ENCODE measurements at places on chromosomes 12 and 14.
A peak's percentile ranks its signal among the peaks of the same experiment; 100 is the strongest.

DNA sequence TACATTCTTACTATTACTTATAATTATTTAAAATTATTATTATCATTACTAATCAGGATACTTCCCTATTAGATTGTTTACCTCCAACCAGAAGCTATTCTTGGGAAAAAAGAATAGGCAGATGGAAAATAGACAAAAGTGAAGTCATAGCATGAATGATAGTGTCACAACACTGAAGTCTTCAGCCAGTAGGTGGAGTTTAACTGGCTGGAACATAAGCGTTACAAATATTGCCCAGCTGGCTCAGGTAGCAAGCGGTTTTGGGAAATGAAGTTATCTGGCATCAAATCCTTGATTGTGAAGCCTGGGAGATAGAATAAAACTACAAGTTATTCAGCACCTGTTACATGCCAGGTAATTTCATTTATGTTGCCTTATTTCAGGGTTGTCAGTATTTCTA, 762.9 kb downstream of the C12orf50 start:
- DNase-seq, result peak; percentile 4

DNA sequence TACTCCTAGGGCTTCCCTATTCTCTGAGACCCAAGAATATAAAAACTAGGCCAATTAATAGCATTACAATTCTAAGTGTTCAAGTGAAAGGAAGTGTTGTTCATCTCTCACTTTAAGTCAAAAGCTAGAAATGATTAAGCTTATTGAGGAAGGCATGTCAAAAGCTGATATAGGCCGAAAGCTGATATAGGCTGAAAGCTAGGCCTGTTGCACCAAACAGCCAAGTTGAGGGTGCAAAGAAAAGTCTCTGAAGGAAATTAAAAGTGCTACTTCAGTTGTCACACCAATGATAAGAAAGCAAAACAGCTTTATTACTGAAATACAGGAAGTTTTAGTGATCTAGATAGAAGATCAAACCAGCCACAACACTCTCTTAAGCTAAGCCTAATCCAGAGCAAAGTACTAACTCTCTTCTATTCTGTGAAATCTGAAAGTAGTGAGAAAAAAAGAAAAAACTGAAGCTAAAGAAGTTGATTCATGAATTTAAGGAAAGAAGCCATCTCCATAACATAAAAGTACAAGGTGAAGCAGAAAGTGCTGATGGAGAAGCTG, 68.9 kb downstream of the SLC6A15 start:
- no peak for DNase-seq

DNA sequence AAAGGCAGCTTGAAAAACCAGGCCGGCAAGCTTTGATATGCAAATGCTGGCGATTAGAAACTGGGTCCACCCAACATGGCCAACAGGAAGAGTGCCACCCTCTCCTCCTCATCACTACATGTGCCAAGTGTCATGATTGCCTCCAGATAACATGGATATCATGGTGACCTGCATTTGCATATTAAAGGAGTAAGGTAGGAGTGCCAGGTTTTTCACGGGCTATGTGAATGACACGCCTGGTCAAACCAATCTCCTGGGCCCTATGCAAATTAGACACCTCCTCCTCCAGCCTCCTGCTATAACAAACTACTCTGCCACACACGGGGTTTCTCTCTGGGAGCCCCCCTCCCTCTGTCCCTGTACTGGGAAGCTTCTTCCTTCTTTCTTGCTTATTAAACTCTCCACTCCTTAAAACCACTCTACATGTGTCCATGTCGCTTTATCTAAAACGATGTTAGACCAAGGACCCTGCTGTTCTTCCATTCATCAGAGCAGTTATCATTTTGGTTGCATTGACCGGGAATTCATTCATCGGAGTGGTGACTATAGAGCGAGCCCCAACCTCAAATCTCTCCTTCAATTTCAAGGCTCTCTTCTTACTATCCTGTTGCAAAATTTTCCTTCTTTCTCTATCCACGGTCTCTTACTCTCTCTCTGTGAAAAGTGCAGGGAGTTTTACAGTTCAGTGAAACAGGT, 27.5 kb downstream of the APOBEC1 start:
- no peak for DNase-seq

DNA sequence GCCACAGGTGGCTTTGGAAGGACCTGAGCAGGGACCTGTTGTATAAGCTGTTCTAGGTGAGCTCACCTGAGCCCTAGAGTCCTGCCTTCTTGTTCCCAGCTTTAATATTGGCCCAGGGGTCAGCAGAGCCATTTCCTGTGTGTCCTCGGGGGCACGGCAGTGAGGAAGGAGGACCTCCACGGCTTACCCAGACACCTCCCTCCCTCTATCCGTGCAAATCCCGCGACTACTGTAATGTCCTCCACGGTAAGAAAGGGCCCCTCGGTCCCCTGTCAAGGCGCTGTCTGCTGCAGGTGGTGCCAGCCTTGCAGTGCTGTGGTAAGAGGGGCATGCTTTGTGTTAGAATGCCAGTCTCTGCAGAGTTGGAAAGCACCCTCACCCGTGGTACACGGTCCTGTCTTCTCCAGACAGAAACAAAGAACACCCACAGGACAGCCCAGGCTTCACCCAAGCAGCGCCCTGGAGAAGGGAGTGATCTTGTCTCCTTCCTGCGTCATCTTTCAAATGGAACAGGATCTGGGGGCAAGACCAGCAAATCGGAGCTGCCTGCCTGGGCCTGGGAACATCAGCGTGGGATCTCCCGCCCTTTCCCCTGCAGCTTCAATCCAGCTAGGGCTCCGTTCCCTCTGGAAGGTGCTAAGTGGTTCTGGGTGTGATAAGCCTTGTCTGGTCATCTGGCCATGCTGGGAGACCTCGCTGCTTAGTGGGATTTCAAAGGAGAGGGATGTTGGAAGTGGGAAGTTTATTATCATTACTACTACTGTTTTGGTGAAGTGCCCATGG, 20.2 kb upstream of the FZD10 start:
- DNase-seq, result no peak

DNA sequence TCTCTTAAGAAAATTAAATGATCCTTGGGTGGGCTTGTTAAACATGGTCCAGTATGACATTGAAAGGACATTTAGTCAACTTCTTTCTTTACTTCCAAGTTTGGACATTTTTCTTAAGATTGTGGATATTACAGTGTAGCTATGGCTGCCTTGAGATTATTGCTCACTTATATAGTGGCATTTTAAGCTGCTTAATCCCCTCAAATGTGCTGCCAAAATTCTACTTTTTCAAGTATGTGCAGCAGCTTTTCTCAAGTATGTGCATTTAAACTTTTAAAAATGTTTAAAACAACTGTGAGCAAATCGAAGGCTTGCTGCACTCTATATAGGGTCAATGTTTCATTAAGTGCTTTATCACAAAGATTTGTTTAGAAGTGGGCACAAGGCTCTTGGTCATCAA, 7.4 kb downstream of the TXNRD1 start:
- no peak for DNase-seq

DNA sequence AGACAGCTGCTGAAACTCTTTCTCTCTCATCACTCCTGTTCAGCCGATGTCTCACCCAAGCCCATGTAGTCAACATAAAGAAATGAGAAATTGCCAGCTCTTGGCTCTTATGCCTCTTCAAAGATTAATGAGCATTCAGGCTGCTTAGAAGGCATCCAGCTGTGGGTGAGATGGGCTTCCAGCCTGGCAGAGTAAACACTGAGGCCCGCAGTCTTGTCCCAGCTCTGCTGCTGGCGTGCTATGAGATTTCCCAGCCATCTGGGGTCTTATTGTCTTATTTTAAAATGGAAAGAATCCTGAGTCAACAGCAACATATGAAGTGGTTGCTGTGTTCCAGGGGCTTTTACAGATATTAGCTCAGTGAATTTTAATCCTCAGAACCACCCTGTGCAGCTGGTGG, 12.6 kb downstream of the RXYLT1 start:
- DNase-seq, result no peak

- peak; percentile 13 for DNase-seq
Observed at GRCh38 chr14:54197369-54197768, 199.4 kb upstream of the CDKN3 start.

DNA sequence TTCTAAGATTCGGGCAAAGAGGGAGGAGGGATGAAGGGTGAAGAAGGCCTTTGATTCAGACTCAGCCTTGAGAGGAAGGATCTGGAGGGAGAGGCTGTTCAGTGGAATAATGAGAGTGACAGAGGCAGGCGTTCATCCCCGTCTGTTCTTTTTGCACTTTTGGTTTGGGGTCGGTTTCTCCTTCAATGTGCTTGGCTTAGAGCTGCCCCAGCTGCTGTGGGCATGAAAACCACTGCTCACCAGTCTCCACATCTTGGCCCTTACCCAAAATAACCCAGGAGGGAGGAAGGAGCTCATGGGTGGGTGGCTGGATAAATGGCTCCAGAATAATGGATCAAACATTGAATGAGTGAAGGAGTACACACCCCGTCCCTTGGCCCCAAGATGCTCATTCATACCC, 261.7 kb upstream of the FKBP4 start:
- DNase-seq, result no peak

- no peak for DNase-seq
Observed at GRCh38 chr12:54397157-54397556, 12.6 kb upstream of the ZNF385A start.

DNA sequence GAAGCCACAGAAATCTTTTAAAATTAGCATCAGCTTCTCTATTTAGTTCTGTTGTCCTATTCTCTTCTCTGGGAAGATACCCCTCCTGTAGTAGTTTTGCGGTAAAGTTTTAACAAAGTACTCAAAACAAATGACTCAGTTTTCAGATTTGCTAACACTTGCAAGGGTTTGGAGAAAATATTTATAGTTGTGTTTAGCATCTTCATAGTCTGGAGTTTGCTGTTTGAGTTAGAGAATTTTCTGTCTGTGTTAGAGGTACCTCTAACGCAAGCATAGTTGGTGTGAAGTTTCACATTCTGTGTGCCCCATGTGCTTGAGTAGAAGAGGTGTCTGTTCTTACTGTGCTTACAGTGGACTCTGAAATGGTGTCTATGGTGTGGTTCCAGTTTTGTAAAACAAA, 36.0 kb downstream of the ANKRD9 start:
- no peak for DNase-seq

DNA sequence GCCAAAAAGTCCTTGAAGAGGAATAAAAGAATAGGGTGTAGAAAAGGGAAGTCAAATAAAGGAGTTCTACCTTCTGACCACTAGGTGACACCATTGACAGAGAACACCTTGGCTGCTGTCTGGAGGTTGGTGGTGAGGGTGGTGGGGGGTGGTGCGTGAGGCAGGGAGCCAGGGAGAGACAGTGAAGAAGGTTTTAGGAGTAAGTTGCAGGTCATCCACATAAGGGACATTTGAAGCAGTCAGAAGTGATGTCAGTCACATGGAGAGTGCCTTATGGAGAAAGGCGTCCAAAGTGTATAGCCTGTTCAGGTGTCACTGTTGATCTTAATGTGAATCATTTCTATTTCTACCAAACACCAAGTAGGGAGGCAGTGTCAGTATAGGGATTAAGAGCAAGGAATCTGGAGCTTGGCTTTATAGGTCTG, 279.3 kb upstream of the DDHD1 start:
- peak; percentile 59 for DNase-seq
